ENCODE measurements at places on chromosomes 6 and 20. TPM values are rescaled to one million over a fixed set of nuclear protein-coding genes. Genes with fewer than 3 reads are reported as not detected.

Gene HCRTR2
- total RNA-seq = 0.24 TPM

Gene TMEM151B
- not detected for total RNA-seq

DNA sequence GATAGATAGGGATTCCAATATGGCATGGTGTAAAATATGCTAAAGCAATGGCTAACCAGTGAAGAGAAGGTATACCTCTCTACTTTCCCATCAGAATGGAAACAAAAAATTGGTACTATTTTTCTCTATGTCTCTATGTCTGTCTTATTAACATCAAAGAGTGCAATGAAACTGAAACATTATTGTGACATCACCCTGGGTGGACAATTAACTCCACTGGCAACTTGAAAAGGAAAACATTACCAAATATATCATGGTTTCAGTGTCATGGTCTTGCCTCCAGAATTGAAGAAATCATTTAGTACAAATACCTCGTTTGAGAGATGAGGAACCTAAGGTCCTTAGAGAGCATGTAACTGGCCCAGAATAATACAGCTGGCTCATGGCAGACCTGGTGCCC is 1132.5 kb upstream of the MAP3K7 start:
- no peak for DNase-seq

DNA sequence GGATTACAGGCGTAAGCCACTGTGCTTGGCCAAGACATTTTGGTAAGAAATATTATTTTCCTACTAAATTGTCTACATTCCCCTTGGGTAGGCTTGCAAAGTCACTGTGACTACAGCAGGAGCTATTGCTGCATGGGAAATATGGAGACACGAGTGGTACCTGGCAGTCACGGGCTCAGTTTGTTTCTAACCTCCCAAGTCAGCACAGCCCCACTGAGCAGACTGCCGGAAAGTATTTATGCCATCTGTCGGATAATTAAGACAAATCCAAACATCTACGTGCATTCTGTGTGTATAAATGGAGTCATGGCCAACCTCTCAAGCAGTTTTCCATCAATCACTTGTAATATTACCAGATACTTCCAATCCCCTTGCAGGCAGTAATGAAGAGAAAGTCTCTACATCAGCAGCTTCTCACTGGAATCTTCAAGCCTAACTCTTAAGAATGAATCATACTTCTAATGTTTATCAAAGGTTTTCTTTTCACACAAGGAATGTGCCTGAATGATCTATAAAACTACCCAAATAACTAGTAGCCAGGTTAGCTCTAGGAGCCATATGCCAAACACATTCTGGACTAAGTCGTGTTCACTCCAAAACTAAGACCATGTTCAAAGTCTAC is 20.1 kb downstream of the PSMB1 start:
- DNase-seq = no peak

- DNase-seq = no peak
Measured at GRCh38 chr6:36855750-36856149, 16.5 kb upstream of the CPNE5 start.

GRCh38 chr20:12068121-12068520 is 150.4 kb downstream of the BTBD3 start:
- peak; percentile 7 for DNase-seq

DNA sequence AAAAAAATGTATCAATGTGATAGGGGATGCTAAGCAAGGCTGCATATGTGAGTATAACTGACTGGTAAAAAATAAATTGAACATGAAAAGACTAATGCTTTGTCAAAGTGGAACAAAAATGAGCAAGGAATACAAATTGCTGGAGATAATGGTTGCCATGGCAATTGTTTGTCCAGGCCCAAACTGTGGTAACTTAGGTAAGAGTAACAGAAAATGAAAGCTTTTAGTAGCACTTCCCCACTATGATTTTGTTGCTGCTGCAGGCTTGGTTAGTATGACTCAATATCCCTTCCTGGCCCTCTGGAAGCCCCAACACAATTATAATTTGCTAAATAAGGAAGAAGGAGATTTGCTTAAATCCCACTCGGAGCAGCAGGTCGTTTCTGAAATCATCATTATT is 577.1 kb downstream of the DOK5 start:
- DNase-seq = no peak

- no peak for DNase-seq
Measured at GRCh38 chr20:15485519-15485918, 1087.7 kb downstream of the KIF16B start.

- peak; percentile 35 for DNase-seq
Measured at GRCh38 chr6:20875369-20875963, 341.2 kb downstream of the CDKAL1 start.

- no peak for DNase-seq
Measured at GRCh38 chr6:313087-313486, 20.8 kb downstream of the DUSP22 start.

DNA sequence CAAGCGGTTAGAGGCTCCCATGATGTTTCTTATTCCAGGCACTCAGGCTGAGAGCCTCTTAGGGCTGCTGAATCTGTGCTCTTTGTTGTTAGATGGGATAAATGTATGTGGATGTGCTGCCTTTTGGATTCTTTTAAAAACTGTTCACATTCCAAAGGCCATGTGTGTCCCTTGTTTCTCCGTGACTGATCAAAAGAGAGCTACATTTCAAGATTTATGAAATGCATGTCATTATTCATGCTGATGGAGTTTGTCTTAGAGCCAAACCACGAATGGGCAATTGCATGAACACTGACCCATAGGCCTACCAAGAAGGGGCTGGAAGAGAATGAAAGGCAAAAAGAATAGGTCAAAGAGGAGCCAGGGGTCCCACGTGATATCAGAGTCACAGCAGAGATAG is 104.9 kb upstream of the TSHZ2 start:
- DNase-seq = no peak

DNA sequence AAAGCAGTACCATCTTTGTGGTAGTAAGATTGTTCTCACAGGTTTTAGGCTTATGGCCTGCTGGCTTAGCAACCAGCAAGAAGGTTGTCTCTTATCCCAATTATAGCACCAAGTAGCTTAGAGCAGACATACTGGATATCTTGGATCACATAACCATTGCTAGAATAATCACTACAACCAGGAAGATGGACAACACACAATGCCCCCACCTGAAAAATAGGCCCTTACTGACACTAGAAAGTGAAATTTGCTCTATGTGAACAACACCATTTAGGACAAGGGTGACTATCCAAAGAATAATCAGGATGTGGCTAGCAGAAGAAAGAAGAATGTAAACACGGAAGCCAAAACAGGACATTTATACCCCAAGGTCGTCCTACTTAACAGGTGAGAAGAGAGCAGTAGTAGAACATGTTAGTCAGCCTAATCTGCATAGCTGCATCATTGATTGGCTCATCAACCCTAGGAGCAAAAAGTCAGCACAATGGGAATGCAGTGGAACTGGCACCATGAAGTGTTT is 172.7 kb upstream of the MARCKS start:
- DNase-seq = peak; percentile 23
